ENCODE measurements at places on chromosomes 1 and 21.

DNA sequence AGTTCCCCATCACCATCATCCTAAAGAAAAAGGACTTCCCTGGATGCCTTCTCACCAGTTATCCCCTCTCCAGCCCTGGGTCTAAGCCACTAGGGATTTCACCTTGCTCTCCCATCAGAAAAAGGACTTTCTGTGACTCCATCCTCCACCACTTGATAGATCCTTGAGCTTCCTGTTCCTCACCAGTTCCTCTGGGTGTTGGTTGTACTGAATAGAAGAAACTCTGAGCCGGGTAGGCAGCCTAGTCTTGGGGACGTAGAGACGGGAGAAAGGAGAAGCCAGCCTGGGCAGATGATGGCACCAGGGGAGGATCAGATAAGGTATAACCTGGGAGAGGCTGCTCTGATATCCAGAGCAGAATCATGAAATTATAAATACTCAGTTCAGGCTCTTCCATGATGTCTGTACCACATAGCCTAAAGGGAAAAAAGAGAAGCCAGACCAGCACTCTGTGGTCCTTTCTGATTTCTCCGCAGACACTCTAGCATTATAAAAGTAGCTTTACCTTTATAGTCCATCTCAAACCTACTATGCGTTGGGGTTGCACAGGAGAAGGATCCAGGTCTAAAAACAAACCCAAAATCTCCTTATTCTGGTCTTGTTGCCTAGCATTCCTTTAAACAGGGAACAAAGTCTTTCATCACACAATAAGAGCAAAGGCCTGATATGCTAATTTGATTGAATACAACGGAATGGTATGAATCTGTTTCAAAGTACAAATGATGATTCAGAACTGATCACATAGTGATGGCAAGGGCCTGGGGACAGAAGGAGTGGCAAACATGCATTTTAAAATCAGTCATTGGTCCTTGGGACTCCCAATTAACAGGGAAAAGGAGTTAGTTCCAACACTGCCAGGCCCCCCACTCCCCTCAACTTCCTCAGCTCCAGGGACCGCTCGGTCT, 1.2 kb upstream of the CD34 start:
- DNase-seq, result no peak

- DNase-seq, result no peak
Measured at GRCh38 chr21:34561806-34562205, 49.8 kb upstream of the KCNE1 start.

DNA sequence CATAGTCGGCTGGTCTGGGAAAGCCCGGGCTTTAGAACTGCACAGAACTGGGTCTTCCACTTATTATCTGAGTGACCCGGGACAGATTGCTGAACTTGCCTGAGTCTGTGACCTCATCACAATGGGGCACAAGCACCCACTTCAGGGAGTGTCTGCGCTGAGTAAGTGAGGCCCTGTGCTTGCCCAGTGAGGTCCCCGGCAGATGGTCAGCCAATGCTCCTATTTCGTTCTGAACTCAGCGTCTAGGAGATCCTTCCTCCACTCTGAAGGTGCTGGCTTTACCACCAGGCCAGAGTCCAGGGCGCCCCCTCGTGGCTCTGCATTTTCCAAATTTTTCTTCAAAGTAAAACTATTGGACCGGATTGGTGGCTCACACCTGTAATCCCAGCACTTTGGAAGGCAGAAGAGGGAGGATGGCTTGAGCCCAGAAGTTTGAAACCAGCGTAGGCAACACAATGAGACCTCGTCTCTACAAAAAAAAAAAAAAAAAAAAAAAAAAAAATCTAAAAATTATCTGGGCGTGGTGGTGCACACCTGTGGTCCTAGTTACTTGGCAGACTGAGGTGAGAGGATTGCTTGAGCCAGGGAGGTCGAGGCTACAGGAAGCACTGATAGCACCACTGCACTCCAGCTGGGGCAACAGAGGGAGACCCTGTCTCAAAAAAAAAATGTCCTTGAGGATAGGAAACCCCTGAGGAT, 61.7 kb downstream of the FCRL5 start:
- peak; percentile 88 for DNase-seq

DNA sequence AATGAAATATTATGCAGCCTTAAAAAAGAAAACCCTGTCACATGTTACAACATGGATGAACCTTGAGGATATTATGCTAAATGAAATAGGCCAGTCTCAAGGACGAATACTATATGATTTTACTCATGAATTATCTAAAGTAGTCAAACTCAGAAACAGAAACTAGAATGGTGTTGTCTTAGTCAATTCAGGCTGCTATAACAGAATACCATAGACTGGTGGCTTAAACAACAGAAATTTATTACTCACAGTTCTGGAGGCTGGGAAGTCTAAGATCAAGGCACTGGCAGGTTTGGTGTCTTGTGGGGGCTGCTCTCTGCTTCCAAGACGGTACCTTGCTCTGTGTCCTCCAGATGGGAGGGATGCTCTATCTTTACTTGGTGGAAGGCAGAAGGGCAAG, 113.8 kb upstream of the DNAH14 start:
- DNase-seq, result no peak

- DNase-seq, result peak; percentile 76
Measured at GRCh38 chr1:52632732-52633290, at the start of gene SHISAL2A. TSS of gene SHISAL2A (plus strand) at chr1:52633168. CDS start at chr1:52633494, 326 bp downstream.

DNA sequence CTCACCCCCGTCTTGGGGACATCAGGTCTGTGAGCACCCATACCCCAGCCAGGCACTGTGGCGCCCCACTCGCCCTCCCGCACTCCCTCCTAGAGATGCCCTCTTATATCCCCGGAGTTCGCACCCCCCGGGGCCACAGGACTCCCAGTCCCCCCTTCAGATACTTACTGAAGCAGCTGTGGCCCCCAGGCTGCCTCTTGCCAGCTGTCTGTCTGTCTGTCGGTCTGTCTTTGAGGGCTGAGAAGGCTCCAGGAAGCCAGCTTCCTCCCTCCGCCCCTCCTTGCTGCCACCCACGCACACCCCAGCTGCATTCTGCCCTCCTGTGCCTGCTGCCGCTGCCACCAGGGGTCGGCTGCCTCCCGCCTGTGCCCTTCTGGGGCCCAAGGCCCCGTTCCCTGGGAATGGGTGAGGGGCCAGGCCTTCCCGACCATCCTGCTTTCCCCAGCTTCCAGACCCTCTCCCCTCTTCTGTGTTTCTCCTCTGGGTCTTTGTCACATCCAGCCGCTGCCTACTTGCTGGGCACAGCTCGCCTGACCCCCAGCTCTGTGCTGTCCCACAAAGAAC, at the start of gene PTPN7:
TSS of gene PTPN7 (minus strand) at position 226 of the 564 bp plus-strand sequence. CDS start 1,200 bp downstream, outside the sequence.
- no peak for DNase-seq

- DNase-seq, result no peak
Measured at GRCh38 chr1:227033880-227034279, 93.8 kb downstream of the COQ8A start.

DNA sequence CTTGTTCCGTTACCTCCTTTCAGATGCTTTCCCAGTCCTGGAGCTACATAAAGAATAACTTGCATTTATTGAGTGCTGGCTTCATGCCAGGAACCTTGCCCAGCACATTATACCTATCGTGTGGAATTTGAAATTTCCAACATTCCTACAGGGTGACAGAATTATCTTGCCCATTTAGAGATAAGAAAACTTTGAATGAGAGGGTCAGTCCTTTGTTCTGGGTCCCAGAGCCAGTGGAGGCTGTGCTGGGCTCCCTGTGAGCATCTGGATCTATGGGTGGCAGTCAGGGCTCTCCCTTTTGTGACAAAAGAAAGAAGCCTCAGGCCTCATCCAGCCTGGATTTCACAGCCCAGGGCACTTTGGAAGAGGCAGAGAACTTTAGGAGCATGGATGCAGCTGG, 3.2 kb downstream of the GSTM4 start:
- no peak for DNase-seq

- DNase-seq, result no peak
Measured at GRCh38 chr21:31530897-31531705, 128.4 kb upstream of the SOD1 start.

- DNase-seq, result peak; percentile 63
Measured at GRCh38 chr1:183945428-183946319, 91.9 kb downstream of the COLGALT2 start.

GRCh38 chr1:39894884-39895495, 6.7 kb downstream of the MYCL start:
- DNase-seq, result no peak

DNA sequence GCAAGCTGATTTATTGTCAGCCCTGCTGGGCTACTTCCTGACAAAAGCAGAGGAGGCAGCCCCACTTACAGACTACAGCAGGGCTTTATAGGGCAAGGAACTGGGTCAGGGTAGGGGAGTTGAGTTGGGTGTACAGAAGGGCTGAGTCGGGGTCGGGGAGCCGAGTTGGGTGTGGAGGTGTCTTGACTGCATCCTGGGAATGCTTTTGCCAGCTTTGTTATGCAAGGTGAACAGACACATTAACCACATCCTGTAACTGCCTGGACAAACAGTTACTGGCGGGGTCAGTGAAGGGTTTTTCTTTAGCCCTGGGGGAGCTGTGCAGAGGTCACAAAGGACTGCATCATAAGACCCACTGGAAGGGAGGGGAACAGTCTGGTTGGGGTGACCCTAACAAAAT, 39.1 kb upstream of the GBP5 start:
- no peak for DNase-seq

GRCh38 chr1:109084563-109085517, 5.7 kb upstream of the TMEM167B start:
- no peak for DNase-seq

- no peak for DNase-seq
Measured at GRCh38 chr1:161511018-161511755, 5.9 kb downstream of the FCGR2A start.

GRCh38 chr1:234944439-234945344, 183.9 kb downstream of the TOMM20 start:
- no peak for DNase-seq

- DNase-seq, result no peak
Measured at GRCh38 chr1:8362701-8363101, 44.8 kb downstream of the SLC45A1 start.

DNA sequence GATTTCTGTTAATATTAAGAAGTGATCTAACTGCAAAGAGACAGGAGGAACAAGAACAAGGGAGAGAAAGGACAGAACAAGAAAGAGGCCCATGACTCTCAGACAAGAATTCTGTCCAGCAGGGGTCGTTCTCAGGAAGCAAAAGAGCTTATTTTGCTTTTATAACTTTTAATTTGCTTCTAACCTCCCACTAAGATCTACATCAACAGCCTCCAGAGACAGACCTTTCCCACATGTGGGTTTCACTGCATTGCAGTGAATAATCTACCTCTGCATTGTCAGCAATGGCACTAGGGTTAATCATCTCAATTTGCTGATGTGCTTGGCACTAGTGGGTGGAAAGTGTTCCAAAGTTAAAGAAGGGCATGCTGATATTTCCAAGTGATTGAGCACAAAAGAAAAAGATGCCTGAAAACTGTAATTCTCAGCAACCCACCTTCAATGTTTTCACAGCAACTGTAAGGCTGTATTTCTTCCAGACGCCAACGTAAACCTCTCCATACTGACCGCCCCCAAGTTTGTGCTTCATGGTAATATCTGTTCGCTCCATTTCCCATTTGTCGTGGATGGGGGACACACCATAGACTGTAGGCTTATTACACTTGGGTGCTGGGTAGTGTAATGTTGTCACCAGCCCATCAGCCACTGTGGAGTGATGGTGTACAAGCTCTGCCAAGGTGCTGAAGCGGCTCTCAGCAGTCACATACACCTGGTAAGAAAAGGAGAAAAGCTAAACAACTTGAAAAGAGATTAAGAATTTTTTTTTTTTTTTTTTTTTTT, 39.5 kb downstream of the TOR3A start:
- no peak for DNase-seq
